ENCODE measurements at places on chromosomes 2 and 18. TPM values are rescaled to one million over a fixed set of nuclear protein-coding genes. Genes with fewer than 3 reads are reported as not detected.

DNA sequence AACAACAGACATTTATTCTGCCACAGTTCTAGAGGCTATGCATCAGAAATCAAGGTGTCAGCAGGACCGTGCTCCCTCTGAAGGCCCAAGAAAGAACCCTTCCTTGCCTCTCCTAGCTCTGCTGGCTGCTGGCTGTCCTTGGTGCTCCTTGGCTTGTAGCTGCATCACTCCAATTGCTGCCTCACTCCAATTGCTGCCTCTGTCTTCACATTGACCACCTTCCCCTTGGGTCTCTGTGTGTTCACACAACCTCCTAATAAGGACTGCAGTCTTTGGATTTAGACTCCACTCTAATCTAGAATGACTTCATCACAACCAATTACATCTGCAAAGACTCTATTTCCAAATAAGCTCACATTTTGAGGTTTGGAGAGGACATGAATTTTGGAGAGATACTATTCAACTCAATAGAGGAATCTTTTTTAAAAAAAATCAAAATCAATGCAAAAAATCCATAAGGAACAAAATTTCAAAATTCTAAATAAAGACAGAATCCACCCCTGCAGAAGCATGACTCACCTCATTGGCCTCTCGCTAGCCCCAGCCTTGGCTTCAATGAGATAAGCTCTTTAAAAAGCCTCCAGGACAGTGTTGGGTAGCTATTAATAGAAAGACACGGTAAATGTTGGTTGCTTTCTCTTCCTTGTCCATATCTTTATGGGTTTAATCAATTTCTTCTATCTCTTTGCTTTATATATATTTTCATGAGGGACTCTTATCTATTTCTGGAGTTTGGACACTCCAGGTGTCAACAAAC is 267.6 kb upstream of the MGAT5 start:
- no peak for DNase-seq

GRCh38 chr2:193869564-193869963 is 1674.8 kb upstream of the TMEFF2 start:
- no peak for DNase-seq

COL4A4 gene
- 3.8 TPM for total RNA-seq

GRCh38 chr2:187453078-187453641 is 5.1 kb upstream of the CALCRL start:
- no peak for DNase-seq

GRCh38 chr2:144942516-144943256 is 422.8 kb upstream of the ZEB2 start:
- DNase-seq = no peak

DNA sequence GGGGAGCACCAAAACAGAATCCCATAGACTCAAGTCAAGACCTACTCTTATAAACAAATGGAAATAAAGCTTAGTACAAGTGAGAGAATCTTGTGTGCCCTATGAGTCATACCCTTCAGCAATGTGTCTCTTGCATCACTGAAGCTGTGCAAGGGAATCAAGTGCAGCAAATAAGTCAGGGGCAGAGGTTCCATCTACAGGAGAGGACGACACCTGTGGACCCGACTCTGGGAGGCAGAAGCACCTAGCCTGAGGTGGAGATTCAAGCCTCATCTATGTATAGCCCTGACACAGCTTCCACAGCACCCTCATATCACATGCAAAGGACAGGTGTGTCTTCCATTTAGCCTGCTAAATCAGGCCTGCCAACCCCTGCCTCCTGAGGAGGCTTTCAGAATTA is 298.2 kb downstream of the CNTNAP5 start:
- DNase-seq = no peak

- DNase-seq = no peak
Measured at GRCh38 chr18:46042571-46043123, 29.4 kb downstream of the PSTPIP2 start.
